ENCODE measurements at places on chromosomes 1 and 21. TPM values are rescaled to one million over a fixed set of nuclear protein-coding genes. Genes with fewer than 3 reads are reported as not detected.
A peak's percentile ranks its signal among the peaks of the same experiment; 100 is the strongest.

The ADGRL4 gene
- total RNA-seq: 0.63 TPM

The SNX7 gene
- 23.8 TPM for total RNA-seq

DNA sequence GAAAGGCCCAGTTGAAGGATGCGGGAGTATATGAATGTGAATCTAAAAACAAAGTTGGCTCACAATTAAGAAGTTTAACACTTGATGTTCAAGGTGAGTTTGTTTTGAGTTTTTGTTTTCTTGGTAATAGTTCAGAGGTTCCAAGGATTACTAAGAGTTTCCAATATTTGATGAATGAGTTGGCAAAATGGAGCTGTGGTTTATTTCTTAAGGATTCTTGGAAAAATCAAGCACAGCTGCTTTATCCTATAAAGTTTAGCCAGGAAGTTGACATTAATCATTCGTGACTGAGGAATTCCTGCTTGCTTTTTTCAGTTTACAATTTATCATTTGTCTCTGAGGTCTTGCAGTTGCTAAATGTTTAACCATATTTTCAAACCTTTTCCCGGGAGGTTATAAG, 15.1 kb downstream of the VCAM1 start:
- H3K36me3 ChIP-seq: no peaks in the 10 kb centered on the region
- no peak for DNase-seq
- H3K4me1 ChIP-seq: no peaks in the 10 kb centered on the region
- H3K4me3 ChIP-seq: no peak overlapping the region
- no peaks in the 10 kb centered on the region for H3K27me3 ChIP-seq

- no peaks in the 10 kb centered on the region for H3K4me1 ChIP-seq
- no peak overlapping the region for H3K27ac ChIP-seq
- peaks cover 9% of the 10 kb centered on the region for H3K36me3 ChIP-seq
- no peak overlapping the region for H3K4me3 ChIP-seq
Observed at GRCh38 chr21:45454926-45455673, 50.1 kb downstream of the COL18A1 start.

- H3K27me3 ChIP-seq: no peaks in the 10 kb centered on the region
- H3K4me3 ChIP-seq: no peak overlapping the region
- no peak overlapping the region for H3K27ac ChIP-seq
- no peaks in the 10 kb centered on the region for H3K36me3 ChIP-seq
- DNase-seq: peak; percentile 20
Observed at GRCh38 chr1:53369034-53369750, 41.3 kb upstream of the LRP8 start.

The MIXL1 gene
- total RNA-seq: 4.7 TPM

The GFI1 gene
- 0.11 TPM for total RNA-seq

DNA sequence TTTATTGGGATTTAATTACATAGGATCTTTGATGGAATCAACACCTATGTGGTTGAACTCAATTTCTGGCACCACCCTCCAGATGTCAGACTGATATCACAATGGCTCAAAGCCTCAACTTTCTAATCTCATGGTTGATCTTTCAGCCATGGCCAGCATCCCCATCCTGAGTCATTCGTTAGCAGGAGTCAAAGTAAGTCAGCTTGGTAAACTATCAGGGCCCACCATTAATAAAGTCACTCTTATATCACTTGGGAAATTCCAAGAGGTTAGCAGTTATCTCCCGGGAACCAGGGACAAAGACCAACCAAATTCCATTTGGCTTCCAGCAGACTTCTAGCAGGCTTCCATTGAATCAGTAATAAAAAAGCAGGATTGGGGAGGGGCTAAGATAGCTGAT, 50.7 kb upstream of the TNFSF4 start:
- H3K4me3 ChIP-seq: no peak overlapping the region
- no peaks in the 10 kb centered on the region for H3K27me3 ChIP-seq
- H3K4me1 ChIP-seq: no peaks in the 10 kb centered on the region
- no peak overlapping the region for H3K27ac ChIP-seq
- no peak for DNase-seq

GRCh38 chr21:23858878-23859277, 1748.4 kb downstream of the MRPL39 start:
- H3K4me1 ChIP-seq: no peaks in the 10 kb centered on the region
- no peaks in the 10 kb centered on the region for H3K36me3 ChIP-seq
- DNase-seq: no peak

GRCh38 chr1:164515711-164516331, 43.2 kb upstream of the PBX1 start:
- no peaks in the 10 kb centered on the region for H3K27me3 ChIP-seq
- H3K27ac ChIP-seq: no peak overlapping the region
